Cardiac fibroblast (primary cell): ENCODE measurements at places on chromosomes 3 and 15.

GRCh38 chr15:60396958-60397771 is 621 bp downstream of the ANXA2 start:
- DNase-seq = peak; percentile 82

DNA sequence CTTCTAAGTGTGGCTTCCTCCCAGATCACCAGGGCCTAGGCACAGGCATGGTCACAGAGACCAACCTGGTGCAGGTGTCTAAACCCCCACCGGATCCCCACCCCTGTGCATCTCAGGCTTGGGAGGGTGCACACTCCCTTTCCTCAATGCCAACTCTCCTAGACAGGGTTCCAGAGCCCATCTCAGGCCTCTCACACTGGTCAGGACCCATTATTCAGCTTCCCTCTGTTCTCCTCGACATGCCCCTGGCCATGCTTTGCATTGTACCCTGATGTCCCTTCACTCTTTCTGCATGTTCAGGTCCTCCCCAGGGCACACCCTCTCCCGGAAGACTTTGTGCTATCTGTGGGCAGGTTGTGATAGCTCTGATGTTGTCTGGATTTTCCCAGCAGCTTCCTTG is 23.5 kb downstream of the FGD5 start:
- no peak for DNase-seq

- no peak for DNase-seq
These were observed 17.6 kb downstream of the TRIM42 start for GRCh38 chr3:140695361-140696061.

- DNase-seq = no peak
These were observed 55.0 kb downstream of the GLCE start for GRCh38 chr15:69215314-69216035.

GRCh38 chr3:76456322-76456721 is 583.6 kb upstream of the ROBO2 start:
- DNase-seq = no peak

GRCh38 chr3:71006810-71007785 is 576.4 kb downstream of the FOXP1 start:
- DNase-seq = peak; percentile 58

- peak; percentile 82 for DNase-seq
These were observed 3.8 kb downstream of the HEG1 start for GRCh38 chr3:125051715-125052581.

GRCh38 chr3:19487386-19487785 is 339.1 kb downstream of the KCNH8 start:
- DNase-seq = no peak

- no peak for DNase-seq
These were observed 17.2 kb upstream of the RBSN start for GRCh38 chr3:15116032-15116669.

DNA sequence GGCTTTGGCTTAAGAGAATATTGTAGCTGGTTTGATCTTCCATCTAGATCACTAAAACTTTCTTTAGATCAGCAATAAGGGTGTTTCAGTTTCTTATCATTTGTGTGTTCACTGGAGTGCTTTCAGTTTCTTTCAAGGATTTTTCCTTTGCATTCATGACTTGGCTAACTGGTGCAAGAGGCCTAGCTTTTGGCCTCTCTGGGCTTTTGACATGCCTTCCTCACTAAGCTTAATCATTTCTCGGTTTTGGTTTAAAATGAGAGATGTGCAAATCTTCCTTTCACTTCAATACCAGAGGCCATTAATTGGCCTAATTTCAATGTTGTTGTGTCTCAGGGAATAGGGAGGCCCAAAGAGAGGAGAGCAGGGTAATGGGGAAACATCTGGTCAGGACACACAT is 30.3 kb upstream of the CCNB2 start:
- no peak for DNase-seq

DNA sequence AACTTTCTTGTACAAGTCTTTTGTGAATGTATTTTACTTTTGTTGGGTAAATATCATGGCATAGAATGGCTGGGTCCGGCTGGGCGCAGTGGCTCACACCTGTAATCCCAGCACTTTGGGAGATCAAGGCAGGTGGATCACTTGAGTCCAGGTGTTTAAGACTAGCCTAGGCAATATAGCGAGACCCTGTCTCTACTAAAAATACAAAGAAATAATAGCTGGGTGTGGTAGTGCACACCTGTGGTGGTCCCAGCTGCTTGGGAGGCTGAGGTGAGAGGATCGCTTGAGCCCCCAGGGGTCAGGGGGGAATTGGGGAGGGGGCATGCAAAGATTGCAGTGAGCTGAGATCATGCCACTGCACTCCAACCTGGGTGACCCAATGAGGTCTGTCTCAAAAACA is 52.9 kb downstream of the ANP32A start:
- no peak for DNase-seq

- no peak for DNase-seq
These were observed 62.2 kb downstream of the UMPS start for GRCh38 chr3:124792341-124793040.

- DNase-seq = no peak
These were observed 48.0 kb downstream of the PTH1R start for GRCh38 chr3:46925585-46925934.

GRCh38 chr15:45715528-45715927 is 80.7 kb downstream of the SQOR start:
- peak; percentile 51 for DNase-seq

- DNase-seq = peak; percentile 45
These were observed 31.6 kb downstream of the ISL2 start for GRCh38 chr15:76368122-76368621.

DNA sequence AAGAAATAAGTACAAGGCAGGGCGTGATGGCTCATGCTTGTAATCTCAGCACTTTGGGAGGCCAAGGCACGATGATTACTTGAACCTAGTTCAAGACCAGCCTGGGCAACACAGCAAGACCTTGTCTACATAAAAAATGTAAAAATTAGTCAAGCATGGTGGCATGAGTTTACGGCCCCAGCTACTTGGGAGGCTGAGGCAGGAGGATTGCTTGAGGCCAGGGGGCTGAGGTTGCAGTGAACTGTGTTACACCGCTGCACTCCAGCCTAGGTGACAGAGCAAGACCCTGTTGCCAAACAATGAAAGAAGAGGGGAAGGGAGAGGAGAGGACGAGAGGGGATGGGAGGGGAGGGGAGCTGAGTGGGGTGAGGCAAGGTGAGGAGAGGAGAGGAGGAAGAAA is 152.7 kb upstream of the PRICKLE2 start:
- no peak for DNase-seq

DNA sequence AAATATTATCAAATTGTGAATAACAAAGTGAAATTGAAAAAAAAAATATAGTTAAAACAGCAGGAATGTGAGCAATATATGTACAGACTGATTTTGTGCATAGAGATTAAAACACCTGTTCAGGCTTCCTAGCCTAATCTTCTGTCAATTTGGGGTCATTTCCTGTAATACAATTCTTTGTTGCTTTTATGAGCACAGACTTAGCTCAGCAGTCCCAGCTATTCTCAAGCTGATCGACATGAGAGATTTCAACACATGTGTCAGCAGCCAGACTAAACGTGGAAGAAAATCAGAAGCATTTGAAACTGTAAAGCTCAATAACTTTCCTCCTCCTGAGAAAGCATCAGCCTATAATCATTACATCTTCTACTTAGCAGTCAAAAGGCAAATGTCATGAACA is 1.6 kb upstream of the FHIT start:
- no peak for DNase-seq

GRCh38 chr3:84108442-84108971 is 850.3 kb upstream of the CADM2 start:
- peak; percentile 32 for DNase-seq

GRCh38 chr3:131550562-131551465 is 48.0 kb upstream of the MRPL3 start:
- DNase-seq = no peak

- no peak for DNase-seq
These were observed 15.8 kb downstream of the CSPG4 start for GRCh38 chr15:75696854-75697259.

DNA sequence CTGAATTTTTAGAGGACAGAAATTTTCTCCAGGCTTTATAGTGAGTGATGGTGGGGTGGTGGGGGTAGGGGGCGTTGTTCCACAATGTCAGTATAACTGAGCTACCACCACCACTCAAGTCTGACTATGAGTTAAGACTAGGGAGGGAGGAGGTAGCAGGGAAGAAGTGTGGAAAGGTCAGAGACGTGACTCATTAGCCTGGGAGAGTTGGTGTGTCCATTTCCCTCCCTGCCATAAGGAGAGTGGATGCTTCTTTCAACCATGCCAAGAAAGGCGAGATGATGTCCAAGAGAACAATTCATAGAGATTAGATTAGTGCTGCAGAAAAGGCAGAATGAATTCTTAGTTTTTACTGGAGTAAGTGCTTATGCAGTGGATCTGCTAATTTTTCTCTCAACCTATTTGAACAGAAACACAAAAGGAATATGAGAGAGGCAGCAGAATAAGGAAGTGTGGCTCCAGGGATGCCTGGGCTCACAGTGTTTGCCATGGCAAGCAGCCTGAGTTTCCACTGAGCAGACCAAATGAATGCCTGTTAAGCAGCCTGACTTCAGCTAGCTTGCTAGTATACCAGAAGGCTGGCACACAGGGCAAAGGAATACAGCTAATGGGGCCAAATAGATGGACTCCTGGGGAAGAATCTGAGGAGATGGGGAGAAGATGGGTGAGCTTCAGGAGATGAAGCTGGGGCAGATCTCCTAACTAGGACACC is 708.9 kb downstream of the NTRK3 start:
- peak; percentile 84 for DNase-seq

DNA sequence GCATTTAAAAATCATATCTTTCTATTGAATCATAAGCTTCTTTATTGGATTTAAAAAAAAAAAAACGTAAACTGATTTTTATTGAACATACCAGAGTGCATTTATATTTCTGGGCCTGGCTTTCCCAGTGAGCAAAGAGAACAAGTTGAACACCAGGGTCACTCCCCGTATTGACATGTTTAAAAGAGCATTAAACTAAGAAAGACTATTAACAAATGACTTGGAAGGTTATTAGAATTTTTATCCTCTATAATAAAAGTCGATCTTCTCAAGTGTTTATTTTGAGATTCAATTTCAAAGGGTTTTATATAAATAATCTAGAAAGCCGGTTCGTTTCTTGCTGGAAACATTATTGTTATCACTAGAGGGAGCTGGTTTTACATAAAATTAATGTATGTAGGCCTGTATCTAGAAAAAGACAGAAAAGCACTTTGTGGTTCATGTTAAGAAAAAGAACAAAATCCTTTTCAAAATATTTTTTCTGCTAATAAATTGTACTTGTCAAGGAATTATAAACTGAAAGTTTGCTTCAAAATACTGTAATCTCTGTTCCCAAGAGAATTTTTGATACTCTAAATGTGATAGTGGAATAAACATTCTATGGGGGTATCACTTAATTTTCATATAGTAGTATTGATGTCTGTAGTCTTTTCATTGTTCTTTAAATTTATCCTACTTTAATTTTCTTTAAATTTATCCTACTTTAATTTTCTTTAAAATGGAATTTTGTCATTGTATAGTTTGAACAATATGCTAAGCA is 321.8 kb upstream of the MME start:
- peak; percentile 56 for DNase-seq

DNA sequence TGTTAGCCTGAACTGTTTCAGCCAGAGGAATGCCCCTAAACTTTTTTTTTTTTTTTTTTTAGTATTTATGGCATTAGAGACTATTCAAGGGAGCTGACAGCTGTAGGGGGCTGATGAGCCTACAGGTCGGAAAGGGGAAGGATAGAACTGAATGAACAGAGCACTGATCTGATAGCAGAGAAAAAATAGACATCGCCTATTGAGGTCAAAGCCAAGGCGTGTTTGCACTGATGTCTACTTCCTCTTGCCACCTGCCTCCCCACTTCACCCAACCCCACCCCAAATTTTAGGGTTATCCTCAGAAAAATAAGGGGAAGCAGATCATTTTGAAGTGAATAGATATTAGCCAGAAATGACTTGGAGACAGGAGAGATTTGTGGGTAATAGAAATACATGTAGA is 3.0 kb upstream of the ZMAT3 start:
- no peak for DNase-seq

DNA sequence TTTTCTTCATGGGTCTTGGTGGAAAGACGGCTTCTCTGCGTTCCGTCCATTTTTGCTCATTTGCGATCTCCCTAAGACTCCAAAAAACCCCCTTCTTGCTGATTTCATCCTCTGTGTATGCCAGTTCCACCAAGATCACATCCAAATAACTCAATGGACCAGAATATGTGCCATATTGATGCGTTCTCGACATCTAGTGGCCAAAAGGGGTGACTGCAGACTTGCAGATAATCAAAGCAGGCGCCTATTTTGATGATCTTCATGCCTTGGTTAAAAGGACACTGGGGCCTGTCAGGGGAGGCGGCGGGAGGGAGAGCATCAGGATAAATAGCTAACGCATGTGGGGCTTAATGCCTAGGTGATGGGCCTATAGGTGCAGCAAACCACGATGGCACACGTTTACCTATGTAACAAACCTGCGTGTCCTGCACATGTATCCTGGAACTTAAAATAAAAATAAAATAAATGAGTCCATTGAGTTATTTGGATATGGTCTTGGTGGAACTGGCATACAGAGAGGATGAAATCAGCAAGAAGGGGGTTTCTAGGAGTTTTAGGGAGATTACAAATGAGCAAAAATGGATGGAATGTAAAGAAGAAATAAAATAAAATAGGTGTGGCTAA is 104.2 kb upstream of the RAD18 start:
- DNase-seq = peak; percentile 81

DNA sequence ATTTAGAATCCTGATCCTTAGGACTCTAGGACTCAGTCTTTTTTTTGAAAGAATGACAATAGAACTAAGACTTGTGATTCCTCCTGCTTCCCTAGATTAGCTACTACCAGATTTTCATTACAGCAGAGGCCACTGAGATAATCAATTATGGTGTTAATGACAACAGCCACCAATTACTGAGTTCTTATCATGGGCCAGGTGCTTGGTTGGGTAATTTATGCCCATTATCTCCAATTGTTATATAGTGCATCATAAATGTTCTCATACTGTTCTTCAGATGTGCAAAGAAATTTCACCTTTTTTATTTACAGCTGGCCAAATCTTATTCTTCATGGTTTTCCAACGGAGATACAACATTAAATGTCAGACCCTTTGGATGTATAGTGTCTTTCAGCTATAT is 162.9 kb upstream of the CMC1 start:
- no peak for DNase-seq

DNA sequence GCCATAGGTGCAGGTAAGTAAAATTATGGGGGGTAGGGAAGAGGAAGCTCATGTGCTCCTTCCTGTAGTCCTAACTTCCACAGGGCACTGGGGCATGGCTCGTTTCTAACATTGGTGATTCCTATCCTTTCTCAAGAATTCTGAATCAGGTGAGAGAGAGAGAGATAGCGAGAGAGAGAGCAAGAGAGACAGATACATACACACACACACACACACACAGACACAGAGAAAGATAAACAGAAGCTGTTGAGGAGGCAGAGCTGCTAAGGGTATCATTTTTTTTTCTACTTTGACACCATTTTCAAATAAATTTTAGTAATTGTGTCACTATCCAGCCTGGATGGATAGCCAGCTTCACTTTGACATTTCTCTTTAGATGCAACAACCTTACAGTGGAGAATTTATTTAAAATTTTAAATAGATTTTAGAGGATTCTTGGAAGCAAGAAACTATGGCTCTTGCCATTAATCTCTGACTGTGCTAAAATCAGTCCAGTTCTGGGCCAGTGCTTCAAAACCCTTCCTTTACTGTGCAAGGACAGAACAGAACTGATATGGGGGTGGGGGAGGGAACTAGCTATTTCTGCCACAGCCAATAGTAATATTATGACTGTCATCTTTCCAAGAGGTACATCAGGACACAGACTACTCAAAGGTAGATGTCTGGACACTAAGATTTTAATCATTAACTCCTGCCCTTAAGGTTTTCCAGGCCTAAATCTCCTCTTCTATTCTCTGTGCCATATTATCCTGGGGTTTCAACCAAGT is 14.6 kb upstream of the RAMAC start:
- DNase-seq = no peak

- DNase-seq = no peak
These were observed 84.5 kb downstream of the MEGF11 start for GRCh38 chr15:66169023-66169422.
